Tibial nerve (tissue), 4 donors: ENCODE measurements at places on chromosomes 12 and 14.

GRCh38 chr12:64269161-64269560, 47.1 kb upstream of the KICS2 start:
- no peak overlapping the region for H3K4me3 ChIP-seq
- H3K4me1 ChIP-seq, result no peaks in the 10 kb centered on the region
- H3K27ac ChIP-seq, result no peak overlapping the region

- H3K27me3 ChIP-seq, result no peaks in the 10 kb centered on the region
- no peaks in the 10 kb centered on the region for H3K4me1 ChIP-seq
- no peak overlapping the region for H3K4me3 ChIP-seq
- H3K27ac ChIP-seq, result no peak overlapping the region
- no peak for DNase-seq
Measured at GRCh38 chr12:16603260-16603915, 2.6 kb downstream of the LMO3 start.

DNA sequence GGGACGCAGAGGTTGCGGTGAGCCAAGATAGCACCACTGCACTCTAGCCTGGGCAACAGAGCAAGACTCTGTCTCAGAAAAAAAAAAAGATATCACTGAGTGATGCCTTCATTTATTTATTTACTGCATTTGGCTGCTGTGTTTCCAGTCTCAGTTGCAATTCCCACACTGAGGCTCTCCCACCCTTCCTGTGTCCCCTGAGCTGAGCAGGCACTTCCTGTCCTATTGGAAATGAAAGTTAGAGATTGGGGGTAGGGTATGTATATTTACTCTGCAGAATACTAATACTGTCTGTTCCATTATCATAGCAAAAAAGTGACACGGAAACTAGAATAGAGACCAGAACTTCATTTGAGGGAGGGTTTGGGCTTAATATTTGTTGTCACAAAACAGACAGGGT, 1.6 kb upstream of the RBMS2 start:
- H3K27me3 ChIP-seq, result no peaks in the 10 kb centered on the region
- peak overlapping the region; percentile 90 for H3K27ac ChIP-seq
- no peak for DNase-seq
- no peaks in the 10 kb centered on the region for H3K4me1 ChIP-seq
- H3K36me3 ChIP-seq, result no peaks in the 10 kb centered on the region

DNA sequence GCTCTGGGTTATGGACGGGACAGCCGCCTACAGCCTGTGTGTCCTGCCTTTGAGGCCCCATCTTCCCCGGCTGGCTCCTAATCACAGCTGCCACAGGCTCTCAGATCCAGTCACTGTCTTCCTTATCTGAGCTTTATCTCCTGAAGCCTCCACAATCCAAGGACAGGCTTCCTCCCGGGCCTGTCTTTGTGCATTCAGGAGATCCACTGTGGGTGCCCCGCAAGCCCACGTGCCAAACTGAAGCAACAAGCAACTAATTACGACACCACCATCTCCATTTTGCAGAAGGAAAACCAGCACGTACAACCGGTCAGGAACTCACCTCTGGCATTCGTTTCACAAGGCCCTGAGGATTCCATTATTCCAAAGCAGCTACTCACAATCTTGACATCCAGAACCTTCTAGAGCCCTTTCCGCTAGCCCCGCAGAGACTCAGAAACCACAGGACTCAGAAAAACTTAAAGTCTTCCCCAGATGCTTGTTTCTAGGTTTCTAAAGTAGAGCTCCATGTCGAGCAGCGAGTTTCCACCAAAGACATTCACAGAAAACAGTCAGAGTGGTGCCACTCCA, 14.0 kb downstream of the SYNE3 start:
- H3K36me3 ChIP-seq, result peaks cover 12% of the 10 kb centered on the region
- no peaks in the 10 kb centered on the region for H3K27me3 ChIP-seq

GRCh38 chr12:120874547-120875245, 29.5 kb downstream of the SPPL3 start:
- DNase-seq, result no peak
- no peaks in the 10 kb centered on the region for H3K36me3 ChIP-seq
- peaks cover 12% of the 10 kb centered on the region for H3K4me1 ChIP-seq
- H3K4me3 ChIP-seq, result no peak overlapping the region

DNA sequence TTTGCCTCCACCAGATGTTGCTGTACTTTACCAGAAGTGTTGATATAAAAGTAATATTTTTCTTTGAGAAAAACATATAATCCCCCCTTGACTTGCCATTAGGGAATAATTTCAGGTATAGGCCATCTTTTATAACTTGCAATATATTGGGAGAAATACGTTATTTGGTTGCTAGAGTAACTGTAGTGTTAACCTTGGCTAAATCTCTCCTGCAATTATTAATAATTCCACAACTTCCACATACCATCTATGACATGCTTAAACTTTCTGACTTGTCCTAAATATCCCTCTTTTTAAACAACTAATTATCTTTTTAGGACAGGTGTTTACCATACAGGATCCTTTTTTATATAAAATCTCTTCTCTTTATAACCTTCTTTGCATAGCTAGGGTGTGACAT, 1048.2 kb downstream of the SLC16A7 start:
- H3K27me3 ChIP-seq, result no peaks in the 10 kb centered on the region
- H3K27ac ChIP-seq, result no peak overlapping the region
- no peak for DNase-seq
- H3K36me3 ChIP-seq, result no peaks in the 10 kb centered on the region

- H3K27me3 ChIP-seq, result no peaks in the 10 kb centered on the region
- no peak for DNase-seq
- no peaks in the 10 kb centered on the region for H3K36me3 ChIP-seq
- peak overlapping the region; percentile 68 for H3K27ac ChIP-seq
- H3K4me1 ChIP-seq, result peaks cover 3% of the 10 kb centered on the region
Measured at GRCh38 chr12:110613071-110613770, 708 bp upstream of the TCTN1 start.

- no peaks in the 10 kb centered on the region for H3K4me1 ChIP-seq
- peaks cover 94% of the 10 kb centered on the region for H3K36me3 ChIP-seq
- no peaks in the 10 kb centered on the region for H3K27me3 ChIP-seq
Measured at GRCh38 chr14:67749341-67750084, 47.8 kb downstream of the RDH12 start.
